Left renal cortex interstitium (tissue), 4 donors: ENCODE measurements at places on chromosomes 7 and 10. TPM values are rescaled to one million over a fixed set of nuclear protein-coding genes. Genes with fewer than 3 reads are reported as not detected.

DNA sequence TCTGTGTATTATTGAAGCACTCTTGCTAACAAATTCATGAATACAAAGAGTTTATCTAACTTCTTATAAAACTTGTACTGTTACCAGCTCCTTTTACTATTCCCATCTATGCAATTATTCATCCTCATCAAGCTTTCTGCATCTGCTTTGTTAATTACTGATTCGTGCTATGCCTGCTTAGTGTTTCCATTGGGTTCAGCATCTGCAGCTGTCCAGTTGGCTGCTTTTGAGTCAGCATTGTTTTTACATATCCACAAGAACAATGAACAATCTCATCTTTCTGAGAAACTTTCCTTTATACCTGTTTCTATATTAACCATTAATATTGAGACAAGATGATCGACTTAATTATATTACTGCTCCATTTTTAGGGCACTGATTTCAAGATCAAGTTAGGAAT lies 19.6 kb upstream of the ANLN start:
- DNase-seq: no peak

DNA sequence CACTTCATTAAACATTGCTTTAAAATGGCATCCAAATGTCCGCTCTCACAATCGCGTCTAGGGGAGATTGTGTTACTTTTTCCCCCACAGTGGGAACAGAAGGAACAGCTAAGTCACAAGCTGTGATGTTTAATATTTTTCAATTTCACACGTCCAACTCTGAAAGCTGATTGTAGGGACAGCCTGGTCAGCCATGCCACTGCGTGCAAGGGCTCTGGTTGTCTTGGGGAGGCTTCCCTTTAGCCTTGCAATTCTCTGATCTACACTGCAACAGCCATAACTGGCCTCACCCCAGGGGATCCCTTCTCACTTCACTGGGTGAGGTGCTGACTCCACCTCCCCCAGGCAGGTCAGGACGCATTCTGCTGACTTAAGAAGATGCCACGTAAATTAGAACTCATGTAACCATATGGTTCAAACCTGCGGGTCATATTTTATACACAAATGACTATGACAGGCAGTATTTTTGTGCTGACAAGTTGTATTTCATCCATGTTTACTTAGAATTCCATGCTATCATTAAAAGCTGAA lies 425.2 kb upstream of the NFE2L3 start:
- DNase-seq: no peak

GRCh38 chr7:30285536-30286284 lies 1.3 kb downstream of the ZNRF2 start:
- peak; percentile 56 for DNase-seq

DNA sequence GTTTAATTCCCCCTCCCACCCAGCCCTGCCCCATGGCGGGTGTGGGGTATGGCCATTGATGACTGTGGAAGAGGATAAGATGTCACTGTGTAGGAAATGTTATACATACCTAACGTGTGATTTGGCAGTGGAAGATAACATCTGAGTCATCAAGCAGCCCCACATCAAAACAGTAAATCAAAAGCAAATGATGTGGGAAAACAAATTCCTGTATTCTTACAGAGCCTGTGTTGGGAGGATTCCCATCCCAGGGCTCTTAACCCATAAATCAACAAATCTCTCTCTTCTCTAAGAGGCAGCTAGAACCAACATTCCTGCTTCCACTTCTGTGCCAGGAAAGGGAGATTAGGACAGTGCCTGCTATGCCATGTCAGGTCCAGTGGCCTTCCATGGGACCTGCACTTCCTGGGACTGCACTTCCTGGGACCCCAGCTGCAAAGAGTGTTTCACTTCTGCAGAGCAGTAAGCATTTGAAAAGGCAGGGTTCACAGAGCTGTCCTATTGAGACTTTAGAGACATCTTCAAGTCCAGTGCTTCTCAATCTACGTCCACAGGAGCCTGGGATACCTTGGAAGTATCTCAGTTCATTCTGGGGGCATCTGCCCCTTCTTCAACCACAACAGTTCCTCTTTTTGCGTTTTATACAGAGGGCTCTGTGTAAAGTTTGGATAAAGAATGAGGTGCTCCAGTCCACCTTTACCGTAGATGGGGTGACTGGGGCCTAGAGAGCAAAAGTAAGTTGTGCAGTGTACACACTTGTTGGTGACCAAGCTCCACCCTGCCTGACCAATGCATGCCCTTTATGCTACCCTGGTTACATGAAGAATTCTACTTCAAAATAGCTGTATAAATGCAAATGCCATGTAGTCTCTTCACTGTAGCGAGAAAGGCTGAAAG lies 45.7 kb downstream of the ATXN7L1 start:
- no peak for DNase-seq

Gene RBP3
- 0.13 TPM for polyA plus RNA-seq

GRCh38 chr7:2717293-2718261 lies 29.6 kb downstream of the AMZ1 start:
- DNase-seq: peak; percentile 56

DNA sequence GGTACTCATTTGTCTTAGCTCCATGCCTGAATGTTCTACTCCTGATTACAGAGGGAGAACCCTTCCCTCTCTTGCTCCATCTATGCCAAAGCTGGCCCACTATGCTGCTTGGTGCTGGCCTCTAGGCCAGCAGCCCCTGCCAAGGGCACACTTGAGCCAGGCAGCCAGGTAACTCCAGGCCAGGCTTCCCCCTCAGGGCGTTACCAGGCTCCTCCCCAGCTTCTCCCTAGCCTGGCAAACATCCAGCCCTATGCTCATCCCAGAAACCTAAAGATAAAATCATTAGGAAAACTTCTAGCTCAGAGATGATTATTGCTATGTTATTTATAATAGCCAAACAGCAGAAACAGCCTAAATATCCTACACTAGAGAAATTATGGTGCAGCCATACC lies 103.7 kb downstream of the KCNMA1 start:
- no peak for DNase-seq

- no peak for DNase-seq
Measured at GRCh38 chr10:7186387-7187018, 224.3 kb downstream of the SFMBT2 start.

DNA sequence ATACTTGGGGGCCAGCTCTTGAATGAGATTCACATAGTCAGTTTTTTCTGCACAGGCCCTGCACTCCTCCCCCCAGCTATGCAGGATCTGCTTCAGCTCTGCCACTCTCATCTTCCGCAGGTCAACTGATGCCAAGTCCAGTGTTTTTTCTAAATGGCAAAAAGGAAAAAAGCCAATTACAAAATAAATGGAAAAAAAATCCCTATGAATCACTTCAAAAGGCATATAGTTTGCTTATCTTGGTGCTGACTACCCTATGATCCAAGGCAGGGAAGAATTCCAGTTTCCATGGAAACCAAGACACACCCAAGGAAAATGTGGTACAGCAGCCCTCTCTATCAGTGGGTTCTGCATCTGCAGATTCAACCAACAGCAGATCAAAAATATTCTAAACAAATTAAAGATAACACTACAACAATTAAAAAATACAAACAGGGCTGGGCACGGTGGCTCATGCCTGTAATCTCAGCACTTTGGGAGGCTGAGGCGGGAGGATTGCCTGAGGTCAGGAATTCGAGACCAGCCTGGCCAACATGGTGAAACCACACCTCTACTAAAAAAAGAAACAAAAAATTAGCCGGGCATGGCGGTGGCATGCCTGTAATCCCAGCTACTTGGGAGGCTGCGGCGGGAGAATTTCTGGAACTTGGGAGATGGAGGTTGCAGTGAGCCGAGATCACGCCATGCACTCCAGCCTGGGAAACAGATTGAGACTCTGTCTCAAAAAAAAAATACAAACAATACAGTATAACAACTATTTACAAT lies 17.6 kb downstream of the CDNF start:
- DNase-seq: no peak

Gene TMEM270
- not detected for polyA plus RNA-seq

Gene SEC31B
- 30.5 TPM for polyA plus RNA-seq

GRCh38 chr7:143906895-143907294 lies 4.9 kb upstream of the TCAF1 start:
- no peak for DNase-seq

GRCh38 chr7:6655636-6656385 lies 18.7 kb downstream of the ZNF316 start:
- no peak for DNase-seq

Gene TEX36
- polyA plus RNA-seq: not detected

- DNase-seq: no peak
Measured at GRCh38 chr7:131967216-131967730, 410.8 kb upstream of the PODXL start.

Gene LOXL4
- polyA plus RNA-seq: 3.4 TPM

DNA sequence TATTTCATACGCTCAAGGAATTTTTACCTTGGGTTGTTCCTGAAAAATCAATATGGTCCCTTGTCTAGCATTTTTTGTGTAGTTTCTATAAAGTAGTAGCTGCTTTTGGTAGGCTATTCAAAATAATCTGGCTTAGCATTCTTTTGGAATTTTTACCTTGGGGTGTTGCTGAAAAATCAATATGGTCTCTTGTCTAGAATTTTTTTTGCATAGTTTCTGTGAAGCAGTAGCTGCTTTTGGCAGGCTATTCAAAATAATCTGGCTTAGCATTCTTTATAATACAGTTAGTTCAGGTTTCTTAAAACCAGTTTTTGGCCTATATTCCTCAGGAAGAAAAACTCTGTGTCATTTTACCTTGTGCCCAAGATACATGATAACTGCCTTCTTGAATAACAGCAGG lies 301.9 kb downstream of the SUGCT start:
- DNase-seq: no peak

Gene OPN1SW
- polyA plus RNA-seq: 1.9 TPM

- DNase-seq: no peak
Measured at GRCh38 chr7:31465285-31465684, 48.6 kb upstream of the ITPRID1 start.

Gene CHAT
- not detected for polyA plus RNA-seq

Gene OR2A7
- 7.6 TPM for polyA plus RNA-seq

DNA sequence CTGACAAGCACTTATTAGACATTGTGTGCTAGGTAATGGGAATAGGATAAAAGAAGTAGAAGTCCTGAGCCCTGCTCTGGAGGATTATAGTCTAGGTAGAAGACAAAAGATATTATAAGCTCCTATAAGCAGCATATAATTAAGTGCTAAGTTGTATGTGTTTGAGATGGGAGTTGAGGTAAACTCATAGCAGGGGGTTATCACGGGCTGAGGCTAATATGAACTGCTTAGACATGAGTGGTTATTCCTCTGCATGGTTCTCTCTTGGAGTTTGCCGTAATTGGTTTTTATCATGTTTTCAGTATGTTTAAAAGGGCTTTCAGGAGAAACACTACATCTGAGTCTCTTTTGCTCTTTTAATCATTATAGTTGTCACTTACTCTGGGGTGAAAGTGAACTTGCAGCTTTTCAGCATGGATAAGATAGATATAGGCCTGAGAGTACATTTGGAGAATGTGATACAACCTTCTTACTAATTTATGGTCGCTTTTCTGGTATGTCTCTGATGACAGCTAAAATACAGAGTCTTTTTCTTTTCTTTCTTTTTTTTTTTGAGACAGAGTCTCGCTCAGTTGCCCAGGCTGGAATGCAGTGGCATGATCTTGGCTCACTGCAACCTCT lies 39.0 kb downstream of the SMNDC1 start:
- DNase-seq: no peak

DNA sequence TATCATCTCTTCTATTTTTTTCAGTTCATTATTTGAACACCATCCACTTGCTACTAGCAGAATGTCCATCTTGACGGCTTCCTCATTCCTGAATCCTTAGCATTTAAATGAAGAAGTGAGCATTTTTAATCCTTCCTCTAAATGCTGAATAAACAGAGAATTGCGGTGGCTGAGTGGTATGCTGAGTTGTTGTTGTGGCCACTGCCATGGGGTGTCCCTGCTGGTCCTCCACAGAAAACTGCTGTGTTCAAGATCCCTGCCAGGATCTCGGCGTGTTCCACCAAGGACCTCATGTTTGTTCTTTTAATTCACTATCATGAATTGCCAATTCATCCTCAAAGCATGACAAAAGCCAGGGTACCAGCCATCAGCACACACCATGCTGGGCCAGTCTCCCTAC lies 48.9 kb upstream of the HABP2 start:
- DNase-seq: no peak

DNA sequence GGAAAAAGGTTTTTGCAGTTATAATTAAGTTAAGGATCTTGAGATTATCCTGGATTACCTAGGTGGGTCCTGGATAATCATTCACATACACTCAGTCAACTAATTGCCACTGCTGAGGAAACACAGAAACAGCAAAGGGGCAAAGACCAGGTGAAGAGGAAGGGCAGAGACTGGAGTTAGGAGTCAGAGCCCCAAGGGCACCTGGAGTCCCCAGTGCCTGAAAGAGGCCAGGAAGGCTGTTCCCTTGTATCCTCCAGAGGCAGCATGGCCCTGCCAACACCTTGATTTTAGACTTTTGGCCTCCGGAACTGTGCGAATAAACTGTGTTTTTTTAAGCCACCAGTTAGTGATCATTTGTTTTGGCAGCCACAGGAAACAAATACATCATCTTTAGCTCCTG lies 24.6 kb downstream of the PRR15 start:
- no peak for DNase-seq

- no peak for DNase-seq
Measured at GRCh38 chr7:97270280-97270679, 152.8 kb downstream of the SDHAF3 start.

- DNase-seq: no peak
Measured at GRCh38 chr10:129133856-129134255, 333.2 kb upstream of the MGMT start.

DNA sequence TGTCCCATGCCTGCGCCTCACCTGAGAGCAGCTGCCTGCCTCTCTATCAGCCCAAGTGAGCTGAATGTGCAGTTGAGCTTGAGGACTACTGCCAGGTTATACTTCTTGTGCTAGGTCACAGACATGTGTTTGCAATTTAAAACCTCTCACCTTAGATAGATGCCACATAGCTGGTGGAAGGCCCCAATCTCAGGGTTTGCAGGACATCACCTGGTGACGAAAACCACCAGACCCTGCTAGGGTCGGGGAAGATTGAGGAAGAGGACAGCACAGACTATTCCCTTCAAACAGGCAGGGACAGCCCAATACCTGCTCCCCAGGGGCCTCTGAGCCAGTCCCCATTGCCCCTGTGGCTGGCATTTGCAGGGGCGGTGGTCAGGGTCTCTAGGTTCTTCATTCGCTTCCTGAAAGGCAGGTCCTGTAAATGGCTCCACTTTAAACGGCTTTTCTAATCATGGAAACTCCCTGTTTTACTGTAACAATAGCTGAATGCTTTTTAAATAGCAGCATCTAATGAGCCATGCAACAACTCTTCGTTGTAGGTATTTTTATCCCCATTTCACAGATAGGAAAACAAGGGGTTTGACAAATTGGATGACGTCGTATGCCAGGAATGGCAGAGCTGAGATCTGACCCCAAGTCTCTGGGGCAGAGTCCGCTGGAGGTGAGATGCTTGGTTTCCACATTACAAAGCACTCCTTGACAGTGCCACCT lies 80.1 kb downstream of the EMX2 start:
- DNase-seq: no peak

Gene FAM170B
- not detected for polyA plus RNA-seq

DNA sequence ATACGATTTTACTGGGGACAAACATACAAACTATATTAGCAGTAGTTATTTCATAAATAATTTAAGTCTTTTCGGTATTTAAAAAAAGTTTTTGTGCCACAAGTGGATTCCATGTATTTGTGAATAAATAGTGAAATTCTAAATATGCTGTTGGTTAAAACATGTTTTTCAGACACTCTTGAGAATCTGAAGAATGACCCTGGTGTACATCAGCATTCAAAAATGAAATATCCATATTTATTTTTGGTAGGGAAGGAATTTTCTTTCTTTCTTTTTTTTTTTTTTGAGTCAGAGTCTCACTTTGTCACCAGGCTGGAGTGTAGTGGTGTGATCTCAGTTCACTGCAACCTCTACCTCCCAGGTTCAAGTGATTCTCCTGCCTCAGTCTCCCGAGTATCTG lies 136.1 kb upstream of the CDK6 start:
- DNase-seq: no peak
